Activated naive CD4-positive, alpha-beta T cell (primary cell): ENCODE measurements at places on chromosomes 1 and 21.

DNA sequence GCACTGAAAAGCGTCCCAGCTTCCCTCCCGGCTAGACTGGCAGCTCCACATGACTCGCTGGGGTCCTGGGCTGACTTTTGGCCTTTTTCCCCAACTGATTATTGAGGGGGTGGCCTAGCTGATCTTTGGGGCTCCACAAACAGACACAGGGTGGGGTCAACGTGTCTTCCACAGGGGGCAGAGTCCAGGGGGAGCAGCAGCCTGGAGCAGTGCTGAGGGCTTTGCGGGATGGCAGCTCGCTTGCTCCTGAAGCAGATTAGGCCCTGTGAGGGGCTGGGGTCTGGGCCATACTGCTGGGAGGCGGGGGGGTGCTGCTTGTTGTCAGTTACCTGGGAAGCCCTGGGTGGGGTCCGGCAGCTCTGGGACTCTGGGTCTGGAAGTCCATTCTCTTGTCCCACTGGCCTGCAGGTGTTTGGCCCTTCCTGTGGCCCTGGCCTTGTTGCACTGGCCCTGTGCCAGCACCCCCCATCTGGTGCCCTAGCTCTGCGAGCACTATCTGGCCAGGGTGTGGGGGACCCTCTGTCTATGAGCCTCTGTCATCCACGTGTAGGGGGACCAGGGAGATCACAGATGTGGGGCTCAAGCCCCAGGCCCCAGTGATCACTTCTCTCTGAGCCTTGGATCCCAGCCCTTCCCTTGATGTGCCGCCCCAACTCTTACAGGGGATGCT lies 12.3 kb upstream of the HES5 start:
- DNase-seq, result no peak

GRCh38 chr1:67097305-67097704 lies 37.5 kb downstream of the C1orf141 start:
- no peak for DNase-seq

GRCh38 chr21:36792505-36792967 lies 93.6 kb downstream of the SIM2 start:
- no peak for DNase-seq

GRCh38 chr1:118144684-118145083 lies 40.3 kb downstream of the SPAG17 start:
- DNase-seq, result no peak

DNA sequence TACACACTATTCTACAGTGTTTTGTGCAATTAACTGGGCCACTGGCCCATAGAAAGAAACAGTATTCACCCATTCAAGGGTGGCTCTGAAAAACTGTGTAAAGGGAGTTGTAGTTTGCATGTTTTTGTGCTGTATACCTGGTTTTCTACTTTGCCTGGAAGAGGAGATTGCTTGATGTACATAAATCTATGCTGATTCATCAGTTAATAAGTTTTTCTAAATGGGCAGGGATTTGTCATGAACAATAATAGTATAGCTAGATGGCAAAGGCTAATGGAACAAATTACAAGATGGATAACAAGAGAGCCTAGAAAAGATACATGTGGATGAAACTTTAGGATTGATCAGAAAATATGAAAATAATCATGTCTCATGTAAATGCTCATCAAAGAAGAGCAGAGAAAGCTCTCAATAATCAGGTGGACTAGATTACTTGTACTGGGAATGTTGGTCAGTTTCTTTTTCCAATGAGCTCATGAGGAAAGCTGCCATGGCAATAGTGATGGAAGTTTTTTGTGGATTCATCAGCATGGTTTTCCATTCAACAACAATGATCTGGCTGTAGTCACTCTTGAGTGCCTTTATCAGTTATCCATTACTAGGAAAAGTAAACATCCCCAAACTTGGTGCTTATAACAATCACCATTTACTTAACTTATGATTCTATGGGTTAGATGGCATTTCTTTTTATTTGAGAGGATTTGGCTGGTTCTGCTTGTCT lies 602.8 kb downstream of the BRINP3 start:
- DNase-seq, result no peak

DNA sequence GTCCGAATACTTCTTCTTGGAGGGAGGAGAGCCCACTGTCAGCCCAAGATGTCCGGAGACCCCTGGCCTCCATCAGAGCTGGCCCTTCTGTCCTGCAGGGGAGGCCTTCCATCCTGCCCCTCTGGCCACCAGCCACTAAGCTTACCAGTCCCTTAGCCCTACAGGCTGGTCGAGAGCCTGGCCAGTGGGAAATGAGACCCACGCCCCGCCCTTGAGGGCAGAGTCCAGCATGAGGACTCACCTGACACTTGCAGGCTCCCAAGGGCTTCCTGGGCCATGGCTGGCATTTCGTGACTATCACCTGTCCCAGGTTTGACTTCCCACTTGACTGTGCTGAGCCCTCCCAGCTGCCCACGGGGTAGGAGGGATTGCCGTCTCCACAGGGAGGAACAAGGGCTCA lies 361.8 kb upstream of the VAMP3 start:
- DNase-seq, result no peak

- no peak for DNase-seq
These were observed 102.1 kb downstream of the JAK1 start for GRCh38 chr1:64864018-64864940.

GRCh38 chr21:45507888-45508508 lies 34.2 kb downstream of the SLC19A1 start:
- DNase-seq, result no peak

GRCh38 chr1:191460234-191460633 lies 698.0 kb upstream of the RGS18 start:
- no peak for DNase-seq

GRCh38 chr1:8892026-8892425 lies 13.5 kb upstream of the ENO1 start:
- no peak for DNase-seq

DNA sequence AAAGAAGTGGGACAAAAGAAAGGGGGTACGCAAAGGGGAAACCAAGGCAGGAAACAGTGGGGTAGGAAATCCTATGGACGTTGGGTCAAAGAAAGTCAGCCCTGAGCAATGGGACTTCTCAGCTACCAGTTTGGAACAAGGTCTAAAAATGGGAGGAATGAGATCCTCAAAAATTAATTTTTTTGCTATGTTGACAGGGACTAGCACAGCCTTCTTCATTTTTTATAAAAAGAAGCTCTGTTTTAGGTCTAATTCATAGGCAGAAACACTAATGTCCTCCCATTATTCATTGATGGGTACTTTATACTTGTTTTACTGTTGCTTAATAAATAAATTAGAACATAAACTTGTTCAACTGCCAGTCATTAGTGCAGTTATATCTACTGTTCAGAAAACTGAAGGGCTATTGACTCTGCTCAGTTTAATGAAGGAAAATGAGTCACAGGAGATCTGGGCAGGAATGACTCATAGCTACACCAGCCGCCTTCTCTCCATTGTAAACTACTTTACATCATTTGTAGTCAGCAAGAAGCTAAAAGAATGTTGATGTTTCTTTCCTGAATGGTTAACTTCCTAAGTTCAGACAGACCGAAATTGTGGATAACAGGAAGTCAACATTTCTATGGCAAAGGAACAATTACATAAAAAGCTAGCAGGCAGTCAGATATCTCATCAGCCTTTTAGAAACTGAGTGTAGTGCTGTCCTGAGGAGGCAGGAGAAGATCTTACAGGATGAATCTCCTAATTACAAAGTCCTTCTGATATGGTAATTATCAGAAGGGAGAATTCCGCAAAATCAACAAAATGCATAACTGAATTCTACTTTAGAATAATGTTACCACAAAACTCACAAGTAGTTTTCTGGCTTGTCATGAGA lies 356.4 kb upstream of the PKN2 start:
- no peak for DNase-seq

- no peak for DNase-seq
These were observed 129.4 kb downstream of the ZC3H11B start for GRCh38 chr1:219483530-219483929.

DNA sequence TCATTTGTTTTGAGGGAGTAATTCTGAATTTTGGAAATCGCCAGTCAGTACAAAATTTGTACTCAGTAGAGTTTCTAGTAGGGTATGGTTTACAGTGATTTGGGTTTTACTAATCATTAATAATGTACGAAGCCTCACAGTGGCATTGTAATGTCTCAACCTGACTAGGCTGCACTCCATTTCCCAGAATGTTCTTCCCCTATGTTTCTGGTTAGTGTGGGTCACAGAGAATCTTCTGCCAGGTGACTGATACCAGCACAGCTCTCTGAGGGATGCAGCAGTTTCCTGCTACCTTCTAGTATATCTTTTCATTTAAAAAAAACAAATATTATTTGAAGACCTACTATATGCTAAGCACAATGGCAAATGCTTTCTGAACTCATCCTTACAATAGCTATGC lies 112.9 kb downstream of the PTPN14 start:
- no peak for DNase-seq

DNA sequence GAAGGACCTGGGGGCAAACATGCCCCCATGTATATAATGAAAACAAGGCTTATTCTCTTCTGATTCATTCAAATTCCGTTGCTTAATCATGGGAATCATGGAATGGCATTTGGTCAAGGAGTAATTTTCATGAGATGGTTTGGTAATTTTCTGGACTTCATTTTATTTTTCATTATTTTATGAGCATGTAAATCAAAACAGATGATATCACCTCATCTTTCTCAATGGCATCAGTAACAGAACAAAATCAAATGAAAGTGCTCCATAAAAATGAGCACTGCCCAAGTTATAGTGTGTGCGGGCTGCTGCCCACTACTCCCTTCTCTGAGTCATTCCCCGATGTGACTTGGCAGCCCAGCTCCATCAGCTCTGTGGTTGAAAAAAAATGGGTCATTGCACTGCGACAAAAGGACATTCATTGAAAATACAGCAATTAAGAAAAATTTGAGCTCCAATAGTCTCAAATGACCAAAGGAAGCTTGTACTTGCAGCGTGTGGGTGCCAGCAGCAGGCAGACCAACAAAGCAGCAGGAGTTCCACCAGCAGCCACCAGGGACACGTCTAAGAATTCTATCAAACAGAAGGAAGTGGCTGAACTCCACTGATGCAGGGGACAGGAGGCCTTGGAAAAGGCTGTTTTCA lies 84.3 kb upstream of the VAV3 start:
- no peak for DNase-seq

DNA sequence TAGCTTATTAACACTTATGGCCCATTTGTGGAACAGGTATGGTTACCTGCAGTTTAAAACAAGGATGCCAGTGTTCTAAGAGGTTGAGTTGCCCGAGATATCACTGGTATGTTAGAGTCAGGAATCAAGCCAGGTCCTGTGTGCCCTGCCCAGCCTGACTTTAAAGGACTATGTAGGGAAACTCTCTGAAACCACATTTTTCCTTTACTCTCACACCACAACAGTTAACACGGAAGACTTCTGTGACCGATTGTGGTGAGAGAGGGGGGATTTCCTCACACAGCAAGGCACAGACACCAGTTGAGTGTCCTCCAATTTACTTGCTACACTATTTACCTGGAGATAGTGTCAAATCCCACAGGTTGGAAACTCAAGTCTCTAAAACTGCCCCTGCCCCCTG lies 47.8 kb downstream of the UCK2 start:
- DNase-seq, result no peak

- DNase-seq, result no peak
These were observed 335.1 kb downstream of the LTN1 start for GRCh38 chr21:28657566-28657965.

DNA sequence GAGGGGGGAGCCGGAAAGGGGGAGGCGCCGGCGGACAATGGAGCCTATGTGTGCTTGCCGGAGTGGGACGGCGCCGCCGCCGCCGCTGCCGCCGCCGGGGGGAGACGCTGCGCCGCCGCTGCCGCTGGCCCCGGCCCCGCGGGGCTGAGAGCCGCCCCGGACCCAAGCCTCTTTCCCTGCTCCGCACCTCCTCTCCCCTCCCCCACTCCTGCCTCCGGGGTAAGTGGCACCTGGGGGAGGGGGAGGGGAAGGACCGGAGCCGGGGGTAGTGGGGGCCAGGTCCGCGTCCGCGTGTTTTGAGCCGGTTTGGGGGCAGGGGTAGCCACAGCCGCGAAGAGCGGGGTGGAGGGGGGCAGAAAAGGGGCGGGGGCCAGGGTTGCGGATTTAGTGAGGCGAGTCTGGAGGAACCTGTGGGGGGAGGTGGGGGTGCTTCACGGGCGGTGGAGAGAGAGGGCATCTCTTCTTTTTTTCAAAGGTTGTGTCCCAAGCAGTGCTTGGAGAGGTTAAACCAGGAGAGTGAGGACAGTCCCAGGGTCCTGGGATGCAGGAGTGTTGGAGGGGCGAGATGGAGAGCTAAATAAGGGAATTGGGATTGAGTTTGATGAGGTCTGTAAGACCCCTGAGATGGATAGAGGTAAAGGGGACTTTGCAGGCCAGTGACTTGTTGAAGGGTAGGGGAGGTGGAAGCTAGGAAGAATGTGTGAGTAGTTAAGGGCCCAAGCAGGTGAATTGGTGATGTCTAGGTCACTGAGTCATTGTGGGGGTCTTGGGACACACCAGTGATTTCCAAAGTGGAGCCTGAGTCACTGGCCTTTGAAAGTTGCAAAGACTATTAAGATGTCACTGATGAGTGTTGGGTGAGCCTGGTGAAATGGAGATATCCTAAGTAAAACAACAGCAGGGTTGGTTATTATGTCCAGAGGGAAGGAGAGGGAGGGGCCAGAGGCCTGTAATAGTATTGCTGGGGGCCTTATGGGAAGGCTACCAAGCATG lies 59.1 kb downstream of the BCL9 start:
- no peak for DNase-seq

GRCh38 chr1:116666187-116667077 lies 1.1 kb downstream of the IGSF3 start:
- DNase-seq, result no peak

GRCh38 chr1:77288275-77288674 lies 6.5 kb downstream of the AK5 start:
- no peak for DNase-seq

- no peak for DNase-seq
These were observed 82.0 kb downstream of the UCHL5 start for GRCh38 chr1:192977089-192977706.

GRCh38 chr1:205494115-205494514 lies 10.4 kb upstream of the CDK18 start:
- DNase-seq, result no peak
